ENCODE measurements at places on chromosomes 5 and 9.

- DNase-seq, result no peak
Measured at GRCh38 chr5:56409331-56410190, 176.4 kb upstream of the ANKRD55 start.

GRCh38 chr5:115322729-115323128 lies 26.3 kb upstream of the CCDC112 start:
- DNase-seq, result no peak

GRCh38 chr9:103991001-103991400 lies 103.1 kb upstream of the SMC2 start:
- no peak for DNase-seq

- no peak for DNase-seq
Measured at GRCh38 chr5:78659114-78659513, 10.5 kb upstream of the LHFPL2 start.

GRCh38 chr5:138489683-138490061 lies 24.4 kb downstream of the EGR1 start:
- no peak for DNase-seq

- no peak for DNase-seq
Measured at GRCh38 chr5:143428738-143429420, 25.4 kb upstream of the NR3C1 start.

GRCh38 chr5:96638561-96638960 lies 23.6 kb upstream of the CAST start:
- DNase-seq, result no peak

- DNase-seq, result no peak
Measured at GRCh38 chr9:20658677-20659473, 25.2 kb upstream of the FOCAD start.

GRCh38 chr5:161850491-161850890 lies 2.6 kb downstream of the GABRA1 start:
- no peak for DNase-seq

- peak; percentile 14 for DNase-seq
Measured at GRCh38 chr5:14270209-14270702, 127.1 kb downstream of the TRIO start.

DNA sequence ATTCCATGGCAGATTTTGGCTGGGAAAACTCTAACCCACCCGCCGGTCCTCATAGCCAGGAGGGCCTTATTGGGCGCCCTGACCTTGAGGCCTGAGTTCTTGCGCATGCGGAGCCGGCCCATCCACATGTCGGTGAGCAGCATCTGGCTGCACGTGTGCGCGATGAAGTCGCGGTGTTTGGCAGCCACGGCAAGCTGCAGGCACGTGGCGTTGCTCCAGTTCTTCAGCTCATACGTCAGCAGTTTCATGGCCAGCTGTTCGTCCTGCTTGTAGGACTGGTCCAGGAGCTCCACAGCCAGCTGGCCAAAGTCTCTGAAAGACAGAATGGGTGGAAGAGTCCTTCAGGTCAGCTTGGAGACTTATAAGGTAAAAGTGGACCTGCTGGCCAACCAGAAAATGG lies 204.3 kb upstream of the KLF9 start:
- no peak for DNase-seq

- DNase-seq, result no peak
Measured at GRCh38 chr5:155008669-155009068, 4.9 kb upstream of the KIF4B start.

GRCh38 chr9:2303056-2303455 lies 287.9 kb downstream of the SMARCA2 start:
- DNase-seq, result no peak

- no peak for DNase-seq
Measured at GRCh38 chr5:167587772-167588437, 703.5 kb upstream of the WWC1 start.

- DNase-seq, result no peak
Measured at GRCh38 chr9:99176527-99177013, 45.2 kb downstream of the ALG2 start.

All from naive thymus-derived CD8-positive, alpha-beta T cell (primary cell).